ENCODE measurements at places on chromosomes 2 and 18.

GRCh38 chr18:21313576-21313975, 71.5 kb downstream of the GREB1L start:
- no peak for DNase-seq

DNA sequence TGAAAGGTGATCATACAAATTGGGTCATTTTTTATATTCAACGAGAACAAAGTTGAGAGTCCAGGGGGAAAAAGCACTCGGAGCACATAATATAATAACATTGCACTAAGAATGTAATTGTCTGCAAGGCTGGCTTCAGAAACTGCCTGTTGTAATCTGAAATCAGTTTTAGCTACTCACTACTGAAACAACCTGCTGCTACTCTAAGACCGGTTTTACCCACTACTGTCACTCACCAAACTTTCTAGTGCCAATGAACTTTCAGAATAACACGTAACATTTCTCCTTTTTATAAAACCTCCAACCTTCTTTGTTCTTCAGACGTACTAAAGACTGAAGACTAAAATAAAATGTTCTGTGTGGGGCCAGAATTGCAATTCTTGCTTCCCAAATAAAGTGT, 11.5 kb upstream of the CYB5A start:
- DNase-seq: no peak

- no peak for DNase-seq
Measured at GRCh38 chr18:76395609-76396008, 99.4 kb downstream of the ZNF516 start.

DNA sequence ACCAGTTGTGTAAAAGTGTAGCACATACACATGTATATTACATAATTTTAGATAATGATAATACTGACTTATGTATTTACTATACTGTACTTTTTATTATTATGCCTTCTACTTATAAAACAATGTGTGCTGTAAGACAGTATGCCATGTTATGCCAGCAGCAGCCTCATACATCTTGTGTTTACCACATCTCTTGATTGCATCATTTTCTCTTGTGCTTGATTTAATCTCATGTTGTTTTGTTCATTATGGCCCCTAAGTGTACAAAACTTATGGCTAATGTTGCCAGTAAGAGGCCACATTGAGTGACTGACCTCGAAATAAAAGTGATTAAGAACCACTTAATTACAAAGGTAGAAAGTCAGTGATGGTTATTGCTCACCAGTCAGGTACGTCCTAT, 128.0 kb upstream of the SP5 start:
- no peak for DNase-seq

DNA sequence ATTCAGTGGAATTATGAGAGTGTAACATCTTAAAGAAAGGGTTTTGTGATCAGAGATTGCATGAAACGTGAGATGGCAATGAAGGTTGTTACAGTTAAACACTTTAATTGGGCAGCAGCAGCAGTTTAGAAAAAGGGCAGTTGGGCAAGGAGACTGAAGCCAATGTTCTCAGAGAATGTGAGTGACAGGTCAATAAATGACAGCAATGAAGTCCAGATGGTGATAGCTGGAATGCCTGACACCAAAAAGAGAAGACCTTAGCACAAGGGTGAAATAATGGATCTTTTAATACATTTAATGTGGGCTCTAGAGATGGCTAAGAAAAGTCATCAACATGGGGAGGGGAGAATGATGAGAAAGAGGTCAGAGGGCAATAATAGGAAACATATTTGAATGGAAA, 89.4 kb upstream of the CDH7 start:
- DNase-seq: no peak

DNA sequence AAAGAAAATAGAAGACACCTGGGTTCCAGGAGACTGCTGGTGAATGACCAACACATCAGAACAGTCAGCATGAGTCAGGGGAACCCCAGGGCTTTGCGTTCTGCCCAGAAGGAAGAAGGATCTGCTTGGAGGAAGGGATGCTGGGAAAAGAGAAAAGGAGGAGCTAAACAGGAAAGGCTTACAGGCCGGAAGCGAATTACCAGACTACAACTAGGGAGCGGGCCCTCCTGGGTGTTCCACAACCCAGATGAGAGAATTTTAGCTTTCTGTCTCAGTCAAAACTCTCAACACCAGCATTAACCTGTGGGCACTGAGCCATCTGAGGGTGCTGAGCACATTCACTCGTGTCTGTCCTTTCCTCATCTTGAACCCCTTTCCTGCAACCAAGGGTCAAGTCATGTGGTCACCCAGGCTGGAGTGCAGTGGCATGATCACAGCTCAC, 19.2 kb downstream of the CDC42EP3 start:
- DNase-seq: no peak

DNA sequence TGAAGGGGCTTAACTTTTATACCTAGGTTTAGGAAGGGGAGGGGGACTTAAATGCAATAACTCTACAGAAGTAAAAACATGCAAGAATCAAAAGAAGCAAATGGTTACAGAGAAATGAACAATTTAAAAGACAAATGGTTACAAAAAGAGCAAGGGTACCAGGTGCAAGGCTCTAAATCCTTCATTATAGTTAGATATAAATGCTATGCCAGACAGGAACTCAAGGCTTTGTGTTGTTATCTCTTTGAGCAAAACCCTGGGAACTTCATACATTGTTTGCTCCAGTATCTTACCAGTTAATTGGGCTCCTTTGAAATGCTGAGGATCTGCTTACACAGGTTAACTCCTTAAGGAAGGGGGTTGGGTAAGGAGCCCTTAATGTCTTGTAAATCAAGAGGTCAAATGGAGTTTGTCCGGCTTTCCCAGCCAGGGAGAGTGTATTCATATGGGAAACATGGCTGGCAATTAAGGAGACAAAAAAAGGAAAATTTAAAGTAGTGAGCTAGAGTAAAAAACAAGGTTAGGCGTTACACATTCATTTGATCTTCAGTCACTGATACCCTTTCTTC, 347.5 kb downstream of the CELF4 start:
- no peak for DNase-seq

DNA sequence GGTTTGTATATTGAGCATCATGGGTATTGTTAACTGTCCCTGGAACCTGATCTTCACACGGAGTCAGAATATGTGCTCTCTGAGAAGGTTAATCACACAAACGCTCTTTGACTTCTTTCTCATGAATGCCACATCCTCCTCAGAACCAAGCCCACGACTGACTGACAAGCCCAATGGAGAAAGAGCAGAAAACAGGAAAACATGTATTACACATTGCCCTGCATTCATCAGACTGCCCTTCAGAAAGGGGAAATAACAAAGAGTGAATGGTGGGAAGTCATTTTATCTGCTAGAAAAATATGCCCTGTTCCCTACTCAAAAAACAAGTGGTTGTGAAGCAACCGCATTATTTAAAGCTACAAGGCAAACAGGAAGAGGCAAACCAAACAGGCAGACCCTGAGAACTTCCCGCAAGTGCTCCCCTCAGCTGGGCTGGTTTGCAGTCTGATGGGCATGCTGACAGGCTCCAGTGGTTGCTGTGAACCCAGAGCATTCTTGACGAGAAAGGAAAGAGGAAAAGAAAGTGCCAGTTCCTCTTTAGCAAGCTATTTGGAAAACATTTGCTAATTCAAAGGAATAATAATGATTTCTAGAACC, 172.9 kb upstream of the SETBP1 start:
- DNase-seq: no peak

GRCh38 chr2:110115291-110116032, at the start of gene MALL:
TSS of gene MALL (minus strand) at chr2:110115822. CDS start at chr2:110115792, 30 bp downstream.
- no peak for DNase-seq

- no peak for DNase-seq
Measured at GRCh38 chr2:46563186-46563585, 83.8 kb downstream of the TMEM247 start.
